NCI-H1930 (cell line): ENCODE measurements at places on chromosomes 6 and 20.

- no peak for DNase-seq
These were observed 31.6 kb upstream of the SNX9 start for GRCh38 chr6:157791450-157791849.

GRCh38 chr6:5025911-5026819 is 22.3 kb upstream of the RPP40 start:
- DNase-seq = no peak

DNA sequence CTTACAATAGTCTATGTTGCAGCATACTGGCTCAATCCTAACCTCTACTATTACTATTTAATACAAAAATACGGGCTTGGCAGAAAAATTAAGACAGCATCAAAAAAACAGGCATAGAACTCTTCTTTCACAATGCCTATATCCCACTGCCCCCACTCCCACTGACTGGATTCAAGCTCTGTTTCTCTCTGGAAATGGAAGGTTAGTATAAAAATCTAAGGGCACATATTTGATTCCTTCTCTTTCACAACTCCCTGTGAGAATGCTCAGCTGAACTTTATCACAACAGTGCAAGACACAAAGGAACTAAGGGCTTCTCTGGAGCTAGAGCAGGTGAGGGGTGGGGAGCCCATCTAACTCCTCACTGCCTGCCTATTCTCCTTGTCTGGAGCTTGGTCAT is 258.4 kb upstream of the FAM83B start:
- DNase-seq = no peak

DNA sequence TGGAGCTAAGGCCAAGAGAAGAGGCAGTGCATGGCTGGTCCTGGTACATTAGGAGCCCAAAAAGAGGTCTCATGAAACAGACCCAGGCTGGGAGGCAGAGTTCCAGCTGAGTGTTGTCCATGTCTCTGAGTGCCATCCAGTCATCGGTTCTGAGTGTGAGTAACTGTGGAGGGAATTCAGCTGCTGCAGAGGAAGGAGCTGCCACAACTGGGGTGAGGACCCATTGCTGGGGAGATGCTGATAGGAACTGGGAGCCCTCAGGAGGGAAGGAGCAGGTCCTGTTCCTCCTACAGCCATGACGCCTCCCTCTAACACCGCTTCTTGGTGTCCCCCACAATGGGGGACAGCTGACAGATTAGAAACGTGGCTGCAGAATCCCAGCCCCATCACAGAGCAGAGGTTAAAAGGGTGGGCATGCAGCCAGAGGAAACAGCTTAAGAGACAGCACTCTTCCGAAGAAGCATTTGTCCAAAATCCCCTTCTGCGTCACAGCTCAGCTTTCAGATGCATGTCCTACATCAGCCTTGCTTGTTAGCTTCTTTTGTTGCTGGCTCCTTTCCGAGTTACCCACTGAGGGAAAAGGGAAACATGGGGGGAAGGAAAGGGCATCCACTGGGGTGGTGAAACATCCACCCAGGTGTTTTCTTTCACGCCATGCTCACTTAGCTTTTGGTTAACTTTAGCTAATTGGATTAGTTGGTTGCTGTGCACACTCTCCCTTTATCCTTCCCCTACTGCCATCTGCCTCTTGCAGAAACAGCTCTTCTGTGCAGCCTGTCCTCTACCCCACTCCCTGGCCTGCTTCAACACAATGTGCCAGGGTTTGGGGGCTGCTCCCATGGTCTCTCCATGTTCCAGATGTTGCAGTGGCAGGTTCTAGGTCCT is 239.2 kb downstream of the SYNDIG1 start:
- DNase-seq = no peak

GRCh38 chr6:158539881-158540280 is 20.0 kb upstream of the TMEM181 start:
- DNase-seq = no peak

DNA sequence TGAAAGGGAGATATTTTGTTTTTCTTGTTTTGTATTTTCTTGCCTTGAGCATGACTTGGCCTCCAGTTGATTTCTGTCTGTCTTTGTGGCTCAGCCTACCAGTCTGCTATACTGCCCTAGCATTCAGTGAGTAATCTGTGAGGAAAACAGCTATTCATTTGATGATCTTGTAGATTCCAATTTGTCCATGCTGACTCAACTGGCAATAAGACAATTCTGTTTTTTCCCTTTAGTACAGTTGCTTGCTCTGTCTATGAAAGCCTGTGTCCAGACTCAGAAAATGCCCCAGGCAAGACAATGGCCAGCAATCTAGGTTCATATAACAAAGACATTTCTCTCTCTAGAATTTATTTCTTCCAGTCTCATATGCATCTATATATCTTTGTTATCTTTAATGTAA is 10.9 kb upstream of the SOX4 start:
- no peak for DNase-seq

GRCh38 chr20:3312940-3313682 is 74.1 kb upstream of the SLC4A11 start:
- DNase-seq = no peak

DNA sequence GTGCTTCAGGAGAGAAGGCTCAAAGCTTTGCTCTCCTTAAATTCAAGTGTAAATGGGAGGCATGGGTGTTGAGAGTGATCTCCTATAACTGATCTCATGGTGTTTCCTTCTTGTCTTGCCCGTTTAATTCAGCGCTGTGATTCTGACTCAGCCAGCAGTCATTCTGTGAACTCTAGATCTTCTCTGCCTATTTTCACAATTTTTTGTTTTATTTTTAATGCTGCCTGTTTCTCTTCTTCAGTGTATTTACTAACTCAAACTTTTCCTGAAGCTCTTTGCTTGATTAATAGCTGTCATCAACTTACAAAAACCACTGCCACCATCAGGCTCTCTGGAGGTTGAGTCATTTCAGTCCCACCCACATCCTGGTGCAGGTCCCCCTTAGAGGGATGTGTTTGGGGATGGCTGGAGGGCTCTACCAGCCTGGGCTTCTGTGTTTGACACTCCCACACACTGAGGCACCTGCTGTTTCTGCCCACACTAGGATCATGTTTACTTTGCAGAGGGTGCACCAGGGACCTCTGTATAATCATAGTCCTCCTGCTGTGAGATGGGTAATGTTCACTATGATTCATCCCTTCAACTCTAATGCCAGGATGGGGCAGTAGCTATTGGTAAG is 94.0 kb downstream of the SHLD1 start:
- DNase-seq = no peak

DNA sequence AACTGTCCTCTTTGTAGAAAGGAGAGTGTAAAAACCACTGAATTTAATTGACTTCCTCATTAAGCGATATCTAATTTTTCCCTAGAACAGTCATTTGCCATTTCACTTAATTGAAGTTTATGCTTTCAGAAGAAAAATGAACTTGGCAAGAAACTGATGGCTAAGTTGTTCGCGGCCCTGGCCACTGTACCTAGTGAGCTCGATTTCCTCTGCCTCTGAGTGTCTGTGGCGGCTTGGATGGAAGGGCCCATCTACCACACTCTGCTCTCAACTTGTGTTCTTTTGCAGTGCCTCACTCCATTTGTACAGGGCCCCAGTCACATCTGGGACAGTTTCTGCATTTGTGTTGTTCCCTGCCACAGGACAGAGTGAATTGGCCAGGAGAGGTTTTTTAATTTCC is 102.9 kb downstream of the BCAS1 start:
- no peak for DNase-seq

DNA sequence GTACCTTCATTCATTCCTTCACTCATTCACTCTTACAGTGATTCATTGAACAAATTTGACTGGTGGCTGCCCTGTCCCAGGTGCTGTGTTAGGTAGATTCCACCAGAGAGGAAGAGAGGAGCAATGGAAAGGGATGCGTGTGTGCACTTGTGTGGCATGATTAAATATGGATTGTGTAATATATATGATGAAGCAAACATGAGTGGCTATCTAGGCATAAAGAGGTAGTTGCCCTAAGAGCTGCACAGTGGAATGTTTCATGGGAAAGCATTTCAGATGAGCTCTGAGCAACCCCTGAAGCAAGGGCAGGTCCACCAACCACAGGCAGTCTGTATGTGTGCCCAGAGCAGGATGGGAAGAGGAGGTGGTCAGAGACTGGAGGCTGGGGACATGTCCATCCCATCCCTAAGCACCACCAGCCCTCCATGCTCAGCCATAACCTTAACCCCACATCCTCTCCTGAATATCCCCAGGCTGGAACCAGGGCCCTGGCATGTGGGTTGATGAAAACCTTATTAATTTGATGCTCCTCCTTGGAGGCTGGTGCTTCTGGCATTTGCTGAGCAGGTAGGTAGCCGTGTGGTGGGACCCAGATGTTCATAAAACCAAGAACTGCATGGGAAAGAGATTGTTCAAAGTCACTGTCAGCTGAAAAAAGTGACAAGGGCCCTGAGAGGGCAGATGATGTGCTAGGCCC is 226.2 kb downstream of the SYNDIG1 start:
- no peak for DNase-seq

- DNase-seq = no peak
These were observed 3.2 kb downstream of the CD40 start for GRCh38 chr20:46121184-46121930.

DNA sequence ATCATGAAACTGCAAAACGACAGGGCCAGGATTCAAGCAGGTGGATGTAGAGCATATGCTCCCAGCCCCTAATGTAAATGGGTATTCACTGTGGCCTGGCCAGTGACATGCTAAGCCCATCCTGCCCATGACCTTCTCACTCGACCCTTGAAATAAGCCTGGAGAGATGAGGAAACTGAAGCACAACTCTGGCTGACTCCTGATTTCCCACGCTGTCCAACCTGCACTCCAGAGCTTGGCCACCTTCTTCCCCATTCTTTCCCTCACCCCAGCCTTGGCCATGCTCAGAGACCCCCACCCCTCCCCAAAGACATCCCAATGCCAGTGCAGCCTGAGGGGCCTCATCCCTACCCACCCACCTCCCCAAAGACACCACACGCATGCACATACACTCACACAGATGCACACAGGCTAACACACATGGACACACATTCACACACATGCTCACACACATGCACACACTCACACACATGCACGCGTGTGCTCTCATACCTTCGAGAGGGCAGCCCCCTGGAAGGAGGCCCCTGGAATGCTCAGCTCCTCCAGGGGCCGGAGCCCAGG is 12.4 kb downstream of the TFEB start:
- no peak for DNase-seq

DNA sequence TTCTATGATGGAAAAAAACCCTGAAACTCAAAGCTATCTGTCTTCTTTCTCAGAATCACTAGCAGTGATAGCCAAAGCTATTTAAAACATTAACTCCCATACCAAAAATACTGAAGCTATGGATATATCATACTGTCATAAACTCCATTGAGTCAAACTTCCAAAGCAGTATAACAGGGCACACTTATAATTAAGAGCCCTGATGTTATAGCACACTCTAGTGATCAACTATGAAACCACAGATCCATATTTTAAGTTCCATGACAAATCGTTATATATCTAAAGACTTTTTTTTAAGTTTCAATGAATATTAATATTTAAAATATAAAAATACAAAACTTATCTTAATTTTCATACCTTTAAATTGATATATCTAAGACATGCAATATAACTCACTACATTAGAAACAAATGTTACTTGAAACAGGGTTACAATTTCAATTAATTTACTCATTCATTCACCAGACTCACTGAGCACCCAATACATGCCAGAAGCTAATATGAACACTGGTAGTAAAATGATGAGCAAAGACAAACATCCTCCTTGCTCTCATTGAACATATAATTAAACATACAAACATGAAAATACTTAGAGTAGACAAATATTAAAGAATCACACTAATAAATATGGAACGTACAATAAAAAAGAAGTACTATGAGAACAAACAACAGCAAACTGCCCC is 69.3 kb downstream of the IBTK start:
- DNase-seq = no peak

DNA sequence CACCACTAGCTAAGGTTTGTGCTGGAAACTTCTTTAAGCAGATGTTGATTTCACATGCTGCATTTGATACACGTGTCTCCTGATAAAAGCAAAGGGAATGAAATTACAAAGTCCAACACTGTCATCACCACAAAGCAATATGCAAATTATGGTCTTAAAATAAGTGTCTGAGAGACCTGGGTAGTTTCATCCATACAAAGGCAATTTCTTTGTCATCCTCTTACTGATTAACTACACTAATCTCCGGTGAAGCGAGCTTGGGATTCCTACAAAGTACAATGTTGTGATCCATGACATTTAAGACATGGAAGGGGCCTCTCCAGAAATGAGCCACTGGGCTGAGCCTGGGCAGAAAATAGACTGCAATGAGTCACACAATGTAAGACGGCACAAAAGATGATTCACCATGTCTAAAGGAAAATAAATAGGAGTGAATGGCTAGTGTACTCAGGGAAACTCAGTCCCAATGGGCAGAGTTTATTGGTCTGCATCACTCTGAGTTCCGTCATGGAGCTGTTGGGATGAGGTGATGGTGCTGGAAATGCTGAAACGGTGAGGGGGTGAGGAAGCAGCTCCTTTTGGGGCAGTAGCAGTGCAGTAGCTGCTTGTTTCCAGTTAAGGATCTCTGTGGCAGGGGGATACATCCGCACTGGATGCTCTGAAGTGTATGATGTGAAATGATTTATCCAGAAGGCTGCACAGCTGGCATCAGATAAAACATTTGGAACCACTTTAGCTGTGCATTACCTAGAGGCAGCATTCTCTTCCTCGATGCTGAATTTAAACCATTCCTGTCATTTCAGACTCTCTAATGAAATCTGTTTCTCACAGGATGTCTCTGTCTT is 103.3 kb downstream of the IBTK start:
- no peak for DNase-seq

DNA sequence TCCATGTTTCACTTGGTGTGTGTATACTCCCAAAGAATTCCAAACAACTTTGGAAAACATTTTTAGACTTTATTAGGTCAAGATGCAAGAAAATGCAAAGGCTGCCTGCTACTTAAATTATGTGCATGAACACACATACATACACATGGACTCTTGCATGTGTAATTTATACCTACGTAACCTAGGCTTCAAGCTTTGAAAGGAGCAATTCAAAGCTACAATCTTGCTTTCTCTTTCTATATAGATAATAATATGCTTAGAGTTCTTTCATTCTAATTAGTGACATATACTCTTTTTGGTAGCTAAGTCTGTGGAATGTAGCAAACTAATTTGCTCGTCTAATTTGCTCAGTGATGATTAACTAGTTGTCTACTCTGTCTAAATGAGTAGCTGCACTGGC is 146.5 kb downstream of the EPHA7 start:
- no peak for DNase-seq

DNA sequence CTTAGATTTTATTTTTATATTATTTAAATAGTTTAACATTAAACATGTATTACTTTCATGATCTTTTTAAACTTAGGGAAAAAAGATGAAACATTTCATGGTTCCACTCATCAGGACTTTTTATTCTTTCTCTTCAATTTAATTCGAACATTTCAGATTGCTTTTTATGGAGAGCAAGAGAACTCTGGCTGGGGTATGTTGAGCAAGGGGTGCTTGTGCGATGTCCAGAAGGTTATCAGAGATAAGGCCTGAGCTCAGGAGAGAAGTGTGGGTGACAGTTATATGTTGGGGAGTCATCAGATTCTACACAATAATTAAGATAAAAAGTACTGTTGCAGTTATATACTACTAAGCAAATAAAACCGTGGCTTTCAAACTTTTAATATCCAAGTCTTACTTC is 37.5 kb downstream of the FKBP5 start:
- no peak for DNase-seq

GRCh38 chr6:15997586-15998388 is 131.1 kb upstream of the MYLIP start:
- DNase-seq = no peak
